ENCODE measurements at places on chromosomes 2 and 18.

GRCh38 chr18:56770097-56770496 lies 118.9 kb downstream of the WDR7 start:
- no peak for DNase-seq

GRCh38 chr2:156323754-156324153 lies 8.8 kb downstream of the NR4A2 start:
- DNase-seq, result no peak

GRCh38 chr2:218152172-218152571 lies 14.6 kb downstream of the CXCR1 start:
- DNase-seq, result no peak

GRCh38 chr2:238016526-238016925 lies 44.3 kb upstream of the SCLY start:
- DNase-seq, result no peak

DNA sequence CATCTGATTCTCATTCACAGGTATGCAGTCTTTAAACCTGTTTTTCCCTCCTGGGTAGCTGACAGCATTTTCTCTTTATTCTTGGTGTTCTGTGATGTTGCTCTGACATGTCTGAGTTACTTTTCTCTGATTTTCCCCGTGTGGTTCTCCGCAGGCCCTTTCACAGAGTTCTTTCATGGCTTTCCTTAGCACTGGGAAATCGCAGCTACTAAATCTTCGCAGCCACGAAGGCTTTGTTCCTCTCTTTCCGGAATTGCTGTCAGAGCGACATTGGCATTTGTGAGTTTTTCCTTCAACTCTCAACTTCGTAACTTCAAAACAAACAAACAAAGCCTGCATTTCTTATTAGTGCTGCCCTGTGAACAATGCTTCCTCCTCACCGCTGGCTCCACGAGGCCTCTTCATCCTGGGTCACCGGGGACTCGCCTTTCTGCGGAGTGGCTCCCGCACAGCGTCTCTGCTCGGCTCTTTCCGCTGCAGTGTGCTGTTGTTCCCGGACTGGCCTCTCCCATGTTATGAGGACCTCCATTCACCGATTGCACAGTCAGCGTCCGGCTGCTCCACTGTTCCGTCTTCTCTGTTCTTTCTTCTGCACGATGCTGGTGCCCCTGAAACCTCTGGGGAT lies 16.1 kb downstream of the COLEC11 start:
- DNase-seq, result no peak

DNA sequence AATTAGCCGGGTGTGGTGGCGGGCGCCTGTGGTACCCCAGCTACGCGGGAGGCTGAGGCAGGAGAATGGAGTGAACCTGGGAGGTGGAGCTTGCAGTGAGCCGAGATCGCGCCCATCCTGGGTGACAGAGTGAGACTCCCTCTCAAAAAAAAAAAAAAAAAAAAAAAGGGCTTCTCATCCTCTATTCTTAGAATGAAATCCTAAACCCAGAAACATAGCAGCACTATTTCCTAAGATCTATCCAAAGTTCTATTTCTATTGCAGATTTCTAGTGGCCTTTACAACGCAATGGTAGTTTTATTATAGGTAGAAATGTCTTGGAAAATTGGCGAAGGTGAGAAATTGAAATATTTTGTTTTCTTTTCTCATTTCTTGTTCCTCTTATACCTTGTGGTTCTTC lies 501.0 kb upstream of the SETBP1 start:
- no peak for DNase-seq

- no peak for DNase-seq
Measured at GRCh38 chr18:7754725-7755181, 187.6 kb downstream of the PTPRM start.

Measured in CD4-positive, alpha-beta T cell treated with Interleukin-6 at 100 ng/mL for 8 hours (primary cell).